CD8-positive, alpha-beta memory T cell (primary cell): ENCODE measurements at places on chromosomes 4 and X. TPM values are rescaled to one million over a fixed set of nuclear protein-coding genes. Genes with fewer than 3 reads are reported as not detected.

GRCh38 chrX:51641421-51642021, 22.8 kb upstream of the CENPVL3 start:
- no peak overlapping the region for H3K27ac ChIP-seq
- H3K4me3 ChIP-seq, result no peak overlapping the region
- H3K36me3 ChIP-seq, result no peaks in the 10 kb centered on the region
- no peaks in the 10 kb centered on the region for H3K4me1 ChIP-seq

GRCh38 chr4:99664716-99665115, 7.1 kb upstream of the C4orf54 start:
- H3K36me3 ChIP-seq, result no peaks in the 10 kb centered on the region
- H3K4me3 ChIP-seq, result no peak overlapping the region
- H3K27me3 ChIP-seq, result no peaks in the 10 kb centered on the region
- DNase-seq, result no peak

GRCh38 chr4:122423246-122423645, 33.3 kb downstream of the IL2 start:
- no peak overlapping the region for H3K27ac ChIP-seq
- no peak overlapping the region for H3K4me3 ChIP-seq
- DNase-seq, result no peak
- H3K27me3 ChIP-seq, result no peaks in the 10 kb centered on the region
- no peaks in the 10 kb centered on the region for H3K4me1 ChIP-seq
- no peaks in the 10 kb centered on the region for H3K36me3 ChIP-seq

GRCh38 chr4:17327591-17327990, 184.3 kb downstream of the QDPR start:
- H3K4me1 ChIP-seq, result peaks cover 10% of the 10 kb centered on the region
- DNase-seq, result no peak
- no peaks in the 10 kb centered on the region for H3K36me3 ChIP-seq
- no peak overlapping the region for H3K4me3 ChIP-seq

DNA sequence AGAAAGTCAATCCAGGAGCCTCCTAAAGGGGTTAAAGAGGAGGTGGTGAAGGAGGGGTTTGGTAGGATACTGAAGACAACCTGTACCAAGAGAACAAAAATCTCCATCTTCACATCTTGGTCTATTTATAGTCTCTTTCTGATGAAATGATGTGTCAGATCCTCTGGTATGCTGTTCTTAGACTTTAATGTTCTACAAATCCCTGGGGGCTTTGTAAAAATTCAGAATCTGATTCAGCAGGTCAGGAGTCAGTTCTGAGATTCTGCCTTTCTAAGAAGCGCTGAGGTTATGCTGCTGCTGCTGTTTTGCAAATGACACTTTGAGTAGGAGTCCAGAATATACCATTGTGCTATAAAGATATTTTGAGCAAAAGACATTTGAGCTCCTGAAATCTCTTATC, 172.9 kb upstream of the GLRA2 start:
- no peak overlapping the region for H3K4me3 ChIP-seq
- no peak overlapping the region for H3K27ac ChIP-seq
- H3K4me1 ChIP-seq, result no peaks in the 10 kb centered on the region
- no peaks in the 10 kb centered on the region for H3K27me3 ChIP-seq

DNA sequence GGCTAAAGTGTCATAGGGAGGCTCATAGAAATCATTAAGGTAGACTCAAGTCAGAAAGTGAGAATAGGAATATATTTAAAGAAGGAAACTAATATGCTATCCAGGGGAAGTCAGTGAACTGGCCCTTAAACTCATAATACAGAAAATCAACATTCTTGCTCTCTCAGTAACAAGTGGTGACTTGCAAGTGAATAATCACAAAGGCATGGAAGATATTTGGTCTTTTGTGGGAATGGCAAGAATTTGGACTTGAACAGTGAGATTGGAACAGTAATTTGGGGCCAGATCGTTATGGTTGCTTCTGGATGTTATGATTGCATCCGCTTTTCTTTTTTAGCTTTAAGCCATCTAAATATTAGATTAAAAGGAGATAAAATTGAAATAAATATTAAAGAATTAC, 103.8 kb downstream of the TBC1D19 start:
- no peak for DNase-seq
- no peak overlapping the region for H3K27ac ChIP-seq
- no peaks in the 10 kb centered on the region for H3K4me1 ChIP-seq
- H3K4me3 ChIP-seq, result no peak overlapping the region

DNA sequence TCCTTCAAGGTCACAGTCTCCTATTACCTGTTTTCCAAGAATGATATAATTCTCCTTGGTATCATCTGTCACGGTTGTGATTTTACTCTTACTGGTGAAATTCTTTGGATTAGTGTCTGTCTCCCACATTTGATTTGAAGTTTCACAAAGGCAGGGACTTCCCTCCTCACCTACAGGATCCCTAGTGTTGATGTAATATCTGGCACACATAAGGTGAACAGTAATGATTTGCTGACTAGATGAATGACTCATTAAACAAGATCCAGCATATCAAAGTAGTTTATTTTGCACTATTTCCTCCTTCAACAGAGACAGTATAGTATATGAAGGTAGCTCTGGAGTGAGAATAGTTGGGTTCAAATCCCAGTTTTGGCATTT, 135.3 kb upstream of the IL1RAPL2 start:
- H3K27me3 ChIP-seq, result no peaks in the 10 kb centered on the region
- H3K4me1 ChIP-seq, result no peaks in the 10 kb centered on the region
- H3K4me3 ChIP-seq, result no peak overlapping the region
- DNase-seq, result no peak
- H3K36me3 ChIP-seq, result no peaks in the 10 kb centered on the region

- no peak overlapping the region for H3K4me3 ChIP-seq
- H3K4me1 ChIP-seq, result no peaks in the 10 kb centered on the region
- no peak overlapping the region for H3K27ac ChIP-seq
- no peaks in the 10 kb centered on the region for H3K27me3 ChIP-seq
- no peaks in the 10 kb centered on the region for H3K36me3 ChIP-seq
These were observed 130.1 kb downstream of the DCHS2 start for GRCh38 chr4:154361450-154361849.

LRIT3 gene
- 0.24 TPM for total RNA-seq

DNA sequence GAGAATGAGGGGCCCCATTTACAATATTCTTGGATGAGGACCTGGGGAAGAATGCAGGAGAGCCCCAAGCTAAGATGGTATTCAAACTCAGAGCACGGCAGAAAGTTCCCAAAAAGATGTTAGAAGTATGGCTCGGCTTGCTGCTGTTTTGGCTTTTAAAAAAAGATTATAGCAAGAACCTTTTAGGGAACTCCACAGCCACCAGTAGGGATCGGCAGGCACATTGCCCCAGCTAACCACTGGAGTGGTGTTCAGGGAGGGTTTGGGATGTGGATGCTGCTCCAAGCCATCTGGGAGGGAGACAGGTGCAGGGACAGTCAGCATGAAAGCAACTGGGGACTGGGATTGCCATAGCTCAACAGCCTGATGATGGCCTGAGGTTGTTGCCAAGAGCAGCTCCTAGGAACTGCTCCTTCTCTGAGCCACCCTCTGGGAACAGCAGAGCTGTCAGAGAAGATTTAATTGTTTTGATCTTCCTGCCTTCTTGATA, 63.0 kb downstream of the SORBS2 start:
- H3K4me1 ChIP-seq, result no peaks in the 10 kb centered on the region
- no peak overlapping the region for H3K4me3 ChIP-seq
- no peaks in the 10 kb centered on the region for H3K36me3 ChIP-seq
- H3K27ac ChIP-seq, result no peak overlapping the region
- no peak for DNase-seq
- H3K27me3 ChIP-seq, result no peaks in the 10 kb centered on the region

- no peak overlapping the region for H3K4me3 ChIP-seq
- DNase-seq, result no peak
- no peaks in the 10 kb centered on the region for H3K4me1 ChIP-seq
- H3K27me3 ChIP-seq, result no peaks in the 10 kb centered on the region
These were observed 30.8 kb downstream of the BLOC1S4 start for GRCh38 chr4:6746721-6747293.

AKAP14 gene
- not detected for total RNA-seq

DNA sequence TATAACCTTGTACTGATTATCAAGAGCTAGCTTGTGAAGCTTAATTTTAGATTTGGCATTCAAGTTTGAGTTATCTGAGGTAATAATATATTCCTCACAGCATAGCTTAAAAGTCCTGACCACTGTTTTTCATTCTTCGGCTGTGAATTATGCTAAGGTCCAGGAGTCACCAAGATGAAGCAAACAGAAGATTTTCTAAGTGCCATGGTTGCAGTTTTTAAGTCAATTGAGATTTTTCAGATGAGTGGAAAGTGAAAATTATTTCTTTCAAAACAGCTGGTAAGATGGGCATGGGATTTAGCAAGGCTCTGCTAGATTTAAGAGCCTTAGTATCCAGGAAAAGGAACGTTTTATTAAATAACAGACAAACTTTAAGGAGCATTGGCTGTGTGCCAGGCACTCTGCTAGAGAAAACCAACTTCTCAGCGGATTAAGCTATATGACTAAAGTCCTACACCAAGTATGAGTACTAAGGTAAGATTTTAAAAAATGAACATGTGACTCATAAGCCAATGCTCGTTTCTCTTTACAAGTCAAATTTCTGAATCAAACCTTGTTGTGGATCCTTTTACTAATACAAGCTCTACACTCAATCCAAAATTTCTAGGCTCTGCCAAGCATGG, 149.9 kb upstream of the IL15 start:
- H3K4me3 ChIP-seq, result no peak overlapping the region
- no peak for DNase-seq
- H3K27me3 ChIP-seq, result no peaks in the 10 kb centered on the region
